ENCODE measurements at places on chromosomes 1 and 21. TPM values are rescaled to one million over a fixed set of nuclear protein-coding genes. Genes with fewer than 3 reads are reported as not detected.

DNA sequence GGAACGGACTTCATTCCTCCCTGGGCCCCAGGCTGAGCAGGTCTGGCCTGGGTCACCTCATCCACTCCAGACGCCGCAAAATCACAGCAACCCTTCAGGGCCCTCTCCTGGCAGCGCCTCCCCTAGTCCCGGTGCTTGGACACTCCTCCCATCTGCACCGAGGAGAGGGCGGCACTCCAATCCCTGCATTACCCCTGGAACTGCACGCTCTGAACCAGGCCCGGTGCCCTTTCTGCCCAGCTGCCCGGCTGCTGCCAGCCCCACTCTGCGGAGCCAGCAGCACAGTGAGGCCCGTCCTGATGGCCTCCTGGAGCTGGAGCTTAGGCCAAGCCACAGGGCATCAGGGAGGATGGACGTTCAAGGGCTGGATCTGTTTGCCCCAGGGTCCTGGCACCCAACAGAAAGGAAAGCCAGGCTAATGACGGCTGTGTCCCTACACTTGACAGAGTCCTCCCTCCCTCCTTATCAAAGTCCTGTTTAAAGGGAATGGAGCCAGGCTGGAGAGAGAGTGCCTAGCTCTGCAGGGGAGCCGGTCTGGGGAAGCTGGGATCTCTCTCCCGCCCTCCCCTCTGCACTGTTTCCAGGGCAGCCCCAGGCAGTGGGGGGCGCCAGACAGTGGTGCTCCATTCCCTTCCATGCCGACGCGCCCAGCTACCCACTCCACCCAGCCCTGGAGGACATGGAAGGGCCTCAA is 12.7 kb downstream of the COL6A2 start:
- DNase-seq, result peak; percentile 25

DNA sequence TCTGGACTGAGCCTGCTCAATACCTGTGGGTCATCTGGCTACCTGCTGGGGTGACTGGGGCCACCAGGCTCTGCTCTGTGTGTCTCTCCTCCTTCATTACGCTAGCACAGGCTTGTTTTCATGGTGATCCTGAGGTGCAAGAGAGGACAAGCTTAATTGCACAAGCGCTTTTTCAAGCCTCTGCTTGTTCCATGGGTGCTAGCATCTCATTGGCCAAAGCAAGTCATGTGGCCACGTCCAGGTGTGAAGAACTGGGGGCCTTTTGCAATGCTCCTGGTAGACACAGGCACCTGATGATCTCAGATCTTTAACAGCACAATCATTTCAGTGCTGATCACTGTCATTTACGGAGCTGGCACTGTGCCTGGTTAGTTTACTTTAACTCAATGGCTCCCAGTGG is 114.6 kb downstream of the KAZN start:
- DNase-seq, result no peak

GRCh38 chr1:241839369-241839979 is 8.5 kb upstream of the EXO1 start:
- no peak for DNase-seq

DNA sequence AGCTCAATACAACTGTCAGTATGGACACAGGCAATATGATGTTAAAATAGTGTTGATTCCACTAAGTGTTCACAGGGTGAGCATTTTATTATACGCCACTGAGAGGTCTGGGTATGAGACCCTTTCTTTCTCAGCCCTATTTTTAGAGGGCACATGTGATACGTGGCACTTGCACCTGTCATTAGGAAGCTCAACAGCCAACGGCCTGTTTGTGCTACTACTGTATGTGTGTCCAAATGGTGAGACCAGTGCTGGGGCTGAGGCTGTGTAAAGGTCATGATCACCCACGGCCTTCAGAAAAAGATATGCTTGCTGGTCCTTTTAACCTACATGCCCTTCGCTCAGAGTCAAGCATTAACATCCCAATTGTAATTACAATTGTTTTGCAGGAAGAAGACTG is 176.2 kb downstream of the DUSP10 start:
- no peak for DNase-seq

- no peak for DNase-seq
Measured at GRCh38 chr1:24693827-24694379, 50.8 kb downstream of the SRRM1 start.

Gene NBPF6
- total RNA-seq, result not detected

GRCh38 chr1:212635141-212635631 is 26.6 kb downstream of the ATF3 start:
- DNase-seq, result no peak

All from psoas muscle (tissue), 8 donors.